ENCODE measurements at places on chromosomes 5 and 9.
A peak's percentile ranks its signal among the peaks of the same experiment; 100 is the strongest.

DNA sequence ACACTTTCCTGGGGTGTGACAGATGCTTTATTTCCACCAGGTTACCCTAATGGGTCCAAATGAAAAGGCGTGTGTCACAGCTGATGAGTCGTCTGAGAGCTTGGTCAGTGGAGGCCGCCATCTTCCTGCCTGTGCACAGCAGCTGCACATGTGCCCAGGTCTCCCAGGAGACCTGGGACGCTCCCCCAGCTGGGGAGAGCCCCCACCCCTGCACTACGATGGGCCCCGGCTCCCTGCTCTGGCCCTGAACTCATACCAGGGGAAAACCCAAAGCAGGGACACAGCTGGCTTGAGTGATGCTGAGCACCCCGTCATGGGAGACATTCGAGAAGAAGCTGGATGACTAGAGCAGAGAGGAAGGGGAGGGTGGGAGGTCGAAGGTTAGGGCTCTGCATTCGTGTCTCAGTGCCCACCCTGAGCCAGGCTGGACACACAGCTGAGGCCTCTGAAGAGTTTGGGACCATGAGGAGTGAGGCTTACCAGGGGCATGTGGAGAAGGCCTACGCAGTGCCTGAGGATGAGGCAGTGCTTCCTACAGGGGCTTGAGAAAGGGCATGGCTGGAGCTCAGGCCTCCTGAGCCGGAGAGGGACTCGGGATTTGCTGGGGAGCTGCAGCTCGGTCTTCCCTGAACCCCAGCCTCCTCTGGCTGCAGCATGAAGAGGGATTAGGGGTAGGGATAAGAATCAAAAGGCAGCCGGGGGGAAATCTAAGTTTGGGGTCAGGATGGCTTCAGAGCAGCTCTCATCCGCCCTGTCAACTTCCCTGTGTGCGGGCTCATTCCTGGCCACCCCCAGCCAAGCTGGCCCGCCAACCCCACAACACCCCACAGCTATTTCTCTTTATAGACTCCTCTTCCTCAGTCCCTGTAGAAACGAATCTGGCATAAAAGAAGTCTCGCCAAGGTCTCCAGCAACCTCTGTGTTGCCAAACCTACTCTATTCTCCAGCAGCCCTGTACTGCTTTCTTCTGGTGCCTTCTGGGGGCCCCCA lies 42.2 kb upstream of the RNU6ATAC start:
- no peak for DNase-seq

DNA sequence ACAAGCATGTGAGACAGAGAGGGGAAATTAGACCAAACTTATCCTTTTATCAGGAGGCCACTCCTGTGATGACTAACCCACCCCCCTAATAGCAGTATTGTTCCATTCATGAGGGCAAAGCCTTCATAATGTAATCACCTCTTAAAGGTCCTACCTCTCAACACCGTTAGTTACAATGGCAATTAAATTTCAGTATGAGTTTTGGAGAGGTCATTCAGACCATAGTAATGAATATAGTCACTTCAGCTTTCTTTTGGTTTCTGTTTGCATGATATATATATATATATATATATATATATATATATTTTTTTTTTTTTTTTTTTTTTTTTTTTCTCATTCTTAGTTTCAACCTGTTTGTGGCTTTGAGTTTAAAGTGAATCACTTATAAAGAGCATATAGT lies 10.5 kb downstream of the ADGRV1 start:
- DNase-seq = no peak

- no peak for DNase-seq
These were observed 442 bp downstream of the ZNF510 start for GRCh38 chr9:96777426-96777864.

DNA sequence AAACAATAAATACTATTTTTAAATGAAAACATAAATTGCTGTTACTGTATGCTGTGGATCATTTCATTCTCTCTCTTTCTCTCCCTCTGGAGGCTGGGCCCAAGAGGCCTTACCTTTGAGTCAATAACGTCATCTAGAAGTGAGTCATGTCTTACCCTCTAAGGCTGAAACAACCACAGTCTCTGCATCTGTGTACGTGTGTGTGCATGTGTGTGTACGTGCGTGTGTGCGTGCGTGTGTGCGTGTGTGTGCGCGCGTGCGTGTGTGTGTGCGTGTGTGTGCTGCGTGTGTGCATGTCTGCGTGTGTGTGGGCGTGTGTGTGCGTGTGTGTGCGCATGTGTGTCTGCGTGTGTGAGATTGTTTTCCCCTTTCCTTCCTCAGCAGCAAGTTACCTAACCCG lies 13.6 kb upstream of the IL17B start:
- DNase-seq = no peak

GRCh38 chr5:17185773-17186172 lies 31.7 kb upstream of the BASP1 start:
- no peak for DNase-seq

- DNase-seq = no peak
These were observed 240.2 kb downstream of the PBX3 start for GRCh38 chr9:125987420-125987819.

- no peak for DNase-seq
These were observed 36.9 kb upstream of the SLC1A3 start for GRCh38 chr5:36569491-36569890.

DNA sequence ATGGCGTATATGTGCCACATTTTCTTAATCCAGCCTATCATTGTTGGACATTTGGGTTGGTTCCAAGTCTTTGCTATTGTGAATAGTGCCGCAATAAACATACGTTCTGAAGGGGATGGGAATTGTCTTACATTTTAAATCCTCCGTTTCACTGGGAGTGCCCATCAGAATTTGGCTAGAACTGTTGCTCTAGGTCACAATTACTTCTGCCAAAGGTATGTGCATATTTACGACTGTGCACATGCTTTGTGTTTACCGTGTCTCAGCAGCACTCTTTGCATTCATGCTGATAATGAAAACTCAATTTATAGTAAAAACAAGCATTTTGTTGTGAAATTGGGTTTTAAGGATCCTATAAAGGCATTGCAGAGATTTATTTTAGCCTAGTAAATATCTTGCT lies 151.9 kb upstream of the ZNF618 start:
- DNase-seq = no peak

- DNase-seq = peak; percentile 62
These were observed at the start of gene MAPK9 for GRCh38 chr5:180291943-180292831. Gene MAPK9 (minus strand): TSS chr5:180292083. CDS start chr5:180280561, 11,522 bp downstream.

- DNase-seq = no peak
These were observed 9.6 kb downstream of the LRRC8A start for GRCh38 chr9:128891321-128892220.

- DNase-seq = no peak
These were observed 5.3 kb upstream of the CFAP95 start for GRCh38 chr9:69815313-69815712.

DNA sequence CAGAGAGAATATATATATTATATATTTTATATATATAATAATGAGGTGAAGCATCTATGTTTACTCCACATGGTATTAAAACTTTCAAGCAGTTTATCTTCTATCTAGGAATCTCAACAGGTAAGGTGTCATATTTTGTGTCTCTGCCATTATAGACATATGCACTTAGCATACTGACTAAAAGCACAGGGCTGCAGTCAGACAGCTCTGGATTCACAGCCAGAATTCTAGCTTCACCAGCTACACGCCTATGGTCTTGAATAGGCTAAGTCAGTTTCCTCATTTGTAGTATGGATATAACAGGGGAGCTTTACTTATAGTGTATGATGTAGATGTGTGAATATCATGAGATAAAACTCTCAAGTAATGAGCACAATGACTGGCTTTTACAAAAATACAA lies 57.9 kb downstream of the FBN2 start:
- DNase-seq = no peak

DNA sequence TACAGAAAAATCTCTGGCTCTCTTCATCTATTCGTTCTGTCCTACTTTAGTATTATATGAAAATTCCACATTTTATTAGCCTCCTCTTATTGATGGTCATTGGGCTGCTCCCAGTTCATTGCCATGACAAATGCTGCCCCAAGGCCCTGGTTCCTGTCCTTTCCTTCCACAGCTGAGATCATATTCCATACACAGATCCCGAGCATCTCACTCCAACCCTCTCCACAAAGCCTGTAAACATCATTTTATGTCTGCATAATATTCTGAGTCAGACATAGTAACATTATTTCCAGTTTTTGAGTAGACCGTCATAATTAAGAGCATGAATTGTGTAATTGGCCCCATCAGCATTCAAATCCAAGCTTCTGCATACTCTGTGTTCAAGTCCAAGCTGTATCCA lies 86.3 kb downstream of the MVB12B start:
- no peak for DNase-seq

DNA sequence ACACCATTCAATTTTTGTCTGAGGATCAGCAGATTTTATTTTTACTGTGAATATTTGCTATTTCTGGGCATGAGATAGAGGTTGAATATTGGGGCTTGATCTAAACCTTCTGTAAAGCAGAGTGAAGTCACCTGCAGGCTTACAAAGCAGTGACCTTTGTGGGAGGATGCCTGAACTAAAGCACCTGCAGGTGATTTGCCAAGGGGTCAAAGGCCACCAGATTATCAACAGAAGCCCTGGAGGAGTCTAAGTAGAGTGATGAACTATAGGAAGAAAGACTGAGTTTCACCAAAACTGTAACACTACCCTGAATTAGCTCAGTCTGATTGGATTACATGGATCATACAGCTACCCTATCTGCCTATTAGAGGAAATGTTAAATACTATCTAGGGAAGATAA lies 144.3 kb upstream of the PRLR start:
- DNase-seq = no peak

DNA sequence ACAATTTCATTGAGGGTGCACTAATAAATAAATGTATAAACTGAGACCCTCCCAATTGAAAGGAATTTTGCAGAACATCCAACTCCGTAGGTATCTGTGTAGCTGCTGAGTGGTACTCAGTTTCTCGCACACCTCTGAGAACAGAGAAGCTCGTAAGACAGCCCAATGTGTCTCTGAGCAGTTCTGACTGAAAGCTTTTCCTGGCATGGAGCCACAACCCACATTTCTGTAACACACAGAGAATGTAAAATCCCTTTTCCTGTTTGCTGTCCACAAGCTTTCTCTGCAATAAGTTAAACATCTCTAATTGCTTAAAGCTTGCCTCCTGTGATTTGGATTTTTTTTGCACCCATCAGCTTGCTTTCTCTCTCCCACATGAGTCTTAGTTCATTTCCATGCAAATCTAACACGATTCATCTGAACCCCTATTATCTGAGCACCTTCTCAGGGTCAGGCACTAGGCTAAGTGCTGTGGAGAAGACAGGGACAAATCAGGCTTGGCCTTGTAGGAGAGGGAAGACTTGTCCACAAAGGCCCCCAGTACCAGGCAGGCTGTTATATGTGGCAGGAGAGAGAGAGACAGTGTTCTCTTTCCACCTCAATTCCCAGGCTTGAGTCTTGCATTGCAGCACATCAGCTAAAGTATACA lies 44.2 kb upstream of the COL15A1 start:
- DNase-seq = no peak

DNA sequence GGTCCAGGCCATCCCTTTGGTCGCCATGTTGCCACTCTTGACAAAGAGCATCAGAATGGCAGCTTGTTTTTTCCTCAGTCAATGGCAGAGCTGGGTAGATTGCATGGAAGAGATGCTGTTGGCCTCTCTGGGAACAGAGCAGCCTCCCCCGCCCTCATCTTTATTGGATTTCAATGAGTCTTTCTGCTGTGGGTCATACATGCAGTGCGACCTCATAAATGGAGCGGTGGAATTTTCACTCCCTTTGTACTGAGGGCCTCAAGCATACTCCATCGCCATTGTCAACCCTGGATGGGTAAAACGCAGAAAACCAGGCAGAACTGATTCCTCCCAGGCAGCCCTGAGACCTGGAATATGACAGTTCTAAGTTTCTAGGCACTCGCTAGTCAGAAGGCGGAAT lies 71.8 kb downstream of the ZNF618 start:
- DNase-seq = no peak

DNA sequence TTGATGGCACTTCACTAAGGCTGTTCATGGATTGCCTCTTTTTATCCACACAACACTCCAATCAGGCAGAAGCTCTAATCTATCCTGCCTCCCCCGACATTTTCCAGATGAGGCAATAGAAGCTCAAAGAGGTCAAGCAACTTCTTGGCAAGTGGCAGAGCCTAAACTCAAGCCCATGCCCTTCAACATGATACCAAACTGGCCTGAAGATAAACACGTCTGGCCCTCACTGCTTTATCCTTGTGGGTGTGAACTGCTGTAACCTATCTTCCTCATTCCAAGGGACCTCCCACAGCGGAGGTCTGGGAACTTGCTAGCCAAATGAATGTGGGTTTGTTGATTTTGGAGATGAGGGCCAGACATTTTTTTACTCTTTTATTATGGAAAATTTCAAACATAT lies 9.5 kb downstream of the SLC35A4 start:
- no peak for DNase-seq

DNA sequence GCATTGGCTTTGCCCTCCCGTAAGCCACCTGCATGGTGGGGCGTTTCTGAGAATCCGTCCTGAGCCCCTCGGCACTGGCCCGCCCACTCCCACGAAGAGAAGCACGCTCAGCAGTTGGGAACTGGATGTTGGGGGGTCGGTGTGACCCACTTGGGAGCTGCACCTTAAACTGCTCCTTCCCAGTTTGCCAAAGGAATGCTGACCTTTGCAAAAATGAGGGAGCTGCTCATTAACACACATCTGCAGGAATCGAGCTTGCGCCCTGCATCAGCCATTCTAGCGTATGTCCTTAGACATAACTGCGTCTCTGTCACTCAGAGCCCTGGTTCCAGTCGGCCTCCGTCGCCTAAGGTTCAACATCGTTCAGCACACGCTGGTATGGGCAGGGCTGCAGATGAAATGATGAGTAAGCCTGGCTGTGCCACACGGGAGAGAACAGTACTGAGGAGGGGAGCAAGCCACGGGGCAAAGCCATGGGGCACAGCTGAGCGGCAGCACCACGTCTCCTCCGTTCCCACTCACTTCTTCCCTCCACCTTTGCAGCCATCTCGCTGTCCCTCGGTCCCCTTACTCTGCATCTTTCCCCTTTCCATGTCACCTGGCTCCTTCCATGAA lies 28.8 kb upstream of the NCS1 start:
- no peak for DNase-seq

GRCh38 chr5:165258197-165258771 lies 1752.9 kb downstream of the MAT2B start:
- no peak for DNase-seq

- no peak for DNase-seq
These were observed 306.2 kb downstream of the SEMA5A start for GRCh38 chr5:9239626-9240025.

Data from activated T-helper 1 cell treated with anti-CD3 and anti-CD28 coated beads, Interleukin-2, amount 50 U/mL, for 16 hours (primary cell).